ENCODE measurements at places on chromosomes 6 and 20.
A peak's percentile ranks its signal among the peaks of the same experiment; 100 is the strongest.

- DNase-seq: no peak
These were observed 76.5 kb upstream of the TSHZ2 start for GRCh38 chr20:52895701-52896100.

- DNase-seq: no peak
These were observed 24.8 kb downstream of the PRIM2 start for GRCh38 chr6:57342148-57342669.

GRCh38 chr6:142296975-142297604 lies 4.7 kb upstream of the ADGRG6 start:
- no peak for DNase-seq

DNA sequence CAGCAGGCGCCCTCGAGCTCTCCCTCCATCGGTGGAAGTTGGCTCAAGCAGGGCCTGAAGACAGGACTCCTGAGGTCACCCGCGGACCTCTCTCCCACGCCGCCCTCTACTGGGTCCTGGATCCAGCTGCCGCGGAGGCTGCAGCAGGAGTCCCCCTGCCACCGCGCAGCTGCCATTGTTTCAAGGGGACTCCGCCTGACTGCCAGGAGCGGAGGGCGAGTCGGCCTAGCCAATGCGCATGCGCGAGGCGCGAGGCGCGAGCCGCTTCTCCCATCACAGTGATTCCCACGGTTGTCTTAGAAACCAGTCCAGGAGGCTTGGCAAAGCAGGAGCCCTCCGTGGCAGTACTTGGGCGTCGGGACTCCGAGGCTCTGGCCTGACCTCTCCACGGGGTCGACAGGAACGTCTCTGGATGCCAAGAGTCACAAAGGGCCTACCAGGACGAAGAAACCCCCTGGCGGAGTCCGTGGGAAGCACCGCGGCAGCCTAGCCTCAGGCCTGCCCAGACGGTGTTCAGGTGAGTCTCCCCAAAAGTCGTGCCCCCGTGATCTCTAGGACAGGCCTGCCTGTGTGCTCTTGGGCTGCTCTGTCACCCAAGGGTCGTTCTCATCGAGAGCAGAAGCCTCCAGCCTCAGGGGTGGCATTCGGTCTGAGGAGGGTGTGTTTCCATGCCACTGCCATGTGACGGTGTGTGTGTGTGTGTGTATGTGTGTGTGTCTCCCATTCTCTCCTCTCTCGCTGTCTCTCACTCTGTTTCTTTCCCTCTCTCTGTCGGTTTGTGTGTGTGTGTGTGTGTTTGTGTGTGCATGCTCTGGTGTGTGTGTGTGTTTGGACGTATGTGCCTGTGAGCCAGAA lies 290.6 kb upstream of the ZNF337 start:
- peak; percentile 29 for DNase-seq

GRCh38 chr6:168100803-168101589 lies 22.0 kb upstream of the FRMD1 start:
- DNase-seq: no peak

GRCh38 chr6:43891072-43891870 lies 121.3 kb downstream of the VEGFA start:
- DNase-seq: peak; percentile 31

- DNase-seq: no peak
These were observed 15.6 kb downstream of the GABRR2 start for GRCh38 chr6:89299466-89299850.

DNA sequence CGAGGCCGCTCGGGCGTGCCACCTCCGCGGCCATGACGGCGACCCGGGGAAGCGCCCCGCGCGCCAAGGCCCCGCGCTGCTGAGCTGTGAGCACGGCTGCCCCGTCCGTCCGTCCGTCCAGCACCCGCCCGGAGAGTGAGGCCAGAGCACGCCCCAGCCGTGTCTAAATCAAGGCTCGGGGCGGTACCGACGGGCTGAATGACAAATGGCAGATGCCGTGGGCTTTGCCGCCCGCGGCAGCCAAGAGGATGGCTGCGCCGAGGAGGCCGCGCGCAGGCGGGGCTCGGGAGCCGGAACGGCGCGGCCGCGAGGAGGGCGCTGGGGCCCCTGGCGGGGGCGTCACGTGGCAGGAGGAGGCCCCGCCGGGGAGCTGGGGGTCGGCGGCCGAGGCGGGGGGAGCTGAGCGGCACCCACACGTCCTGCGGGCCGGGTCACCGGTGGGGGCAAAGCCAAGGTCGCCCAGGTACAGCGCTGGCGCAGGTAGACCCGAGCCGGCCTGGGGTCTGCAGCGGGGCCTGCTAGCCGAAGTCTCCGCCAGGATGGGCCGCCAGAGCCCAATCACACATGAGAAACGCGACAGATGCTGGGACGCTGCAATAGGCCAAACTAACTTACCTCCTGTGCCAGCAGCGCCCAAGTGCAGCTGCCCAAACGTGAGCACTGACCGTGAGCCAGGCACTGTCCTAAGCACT lies at the start of gene PLAGL1:
Gene PLAGL1 (minus strand): TSS at position 140 of the 692 bp plus-strand sequence. CDS start 60,123 bp downstream, outside the sequence.
- peak; percentile 23 for DNase-seq

DNA sequence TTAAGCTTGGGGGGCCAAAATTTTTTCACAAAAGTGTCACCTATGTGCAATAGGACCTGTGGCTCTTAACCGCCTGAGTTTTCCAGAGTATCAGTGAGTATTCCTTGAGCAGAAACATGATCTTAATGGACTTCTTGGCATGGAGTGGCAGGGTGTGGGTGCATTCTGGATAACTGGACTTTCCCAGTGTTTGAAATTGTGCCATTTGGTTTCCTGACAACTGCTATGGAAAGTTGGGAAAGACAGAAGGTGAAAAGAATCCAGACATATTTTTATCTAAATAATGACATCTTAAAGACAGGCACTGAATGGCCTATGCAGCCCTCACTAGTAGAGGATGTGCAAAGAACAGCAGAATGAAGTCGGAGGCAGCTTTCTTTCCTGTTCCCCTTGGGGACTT lies 34.3 kb upstream of the ADTRP start:
- no peak for DNase-seq

- no peak for DNase-seq
These were observed 44.2 kb upstream of the ZMYND8 start for GRCh38 chr20:47400685-47401084.

GRCh38 chr6:114833211-114833610 lies 490.4 kb upstream of the HS3ST5 start:
- no peak for DNase-seq

DNA sequence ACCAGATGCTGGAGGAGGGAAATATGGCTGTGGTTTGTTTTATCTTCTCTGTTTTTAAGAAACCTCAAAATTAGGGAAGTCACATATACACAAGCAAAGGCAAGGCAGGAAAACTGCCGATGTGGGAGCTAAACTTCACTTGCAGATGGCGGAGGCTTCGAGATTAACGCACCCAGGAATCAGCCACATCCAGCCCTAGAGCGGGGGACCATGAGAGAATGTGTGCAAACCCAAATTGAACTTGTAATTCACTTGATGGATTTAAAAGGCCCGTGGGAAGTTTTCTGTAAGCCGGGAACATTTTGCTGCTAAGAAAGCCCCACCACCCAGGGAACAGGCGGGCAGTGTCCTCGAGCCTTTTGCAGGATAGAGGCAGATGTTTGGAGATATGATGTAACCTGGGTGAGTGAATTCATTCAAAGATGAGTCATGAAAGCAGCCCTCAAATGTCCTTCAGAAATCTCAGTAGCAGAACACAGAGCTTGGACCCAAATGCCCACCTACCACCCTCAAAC lies 39.9 kb downstream of the PREX1 start:
- DNase-seq: no peak

GRCh38 chr6:54248319-54248718 lies 59.9 kb upstream of the TINAG start:
- DNase-seq: no peak

- peak; percentile 44 for DNase-seq
These were observed 88.4 kb downstream of the MYB start for GRCh38 chr6:135269481-135269891.

- no peak for DNase-seq
These were observed 10.4 kb downstream of the KIF6 start for GRCh38 chr6:39714802-39715201.

GRCh38 chr6:166613027-166613426 lies 14.0 kb downstream of the RPS6KA2 start:
- DNase-seq: no peak

DNA sequence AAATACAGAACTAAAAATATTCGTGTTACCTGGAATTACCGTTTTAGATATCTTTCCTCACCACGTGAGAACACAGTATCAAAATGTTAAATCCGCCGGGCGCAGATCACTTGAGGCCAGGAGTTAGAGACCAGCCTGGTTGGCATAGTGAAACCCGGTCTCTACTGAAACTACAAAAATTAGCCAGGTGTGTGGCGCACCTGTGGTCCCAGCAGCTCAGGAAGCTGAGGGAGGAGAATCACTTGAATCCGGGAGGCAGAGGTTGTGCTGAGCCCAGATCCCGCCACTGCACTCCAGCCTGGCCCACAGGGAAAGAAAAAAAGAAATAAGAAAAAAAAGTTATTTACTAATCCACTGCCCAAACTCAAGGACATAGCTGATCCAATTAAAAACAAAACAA lies 4.8 kb upstream of the DDX43 start:
- DNase-seq: no peak

DNA sequence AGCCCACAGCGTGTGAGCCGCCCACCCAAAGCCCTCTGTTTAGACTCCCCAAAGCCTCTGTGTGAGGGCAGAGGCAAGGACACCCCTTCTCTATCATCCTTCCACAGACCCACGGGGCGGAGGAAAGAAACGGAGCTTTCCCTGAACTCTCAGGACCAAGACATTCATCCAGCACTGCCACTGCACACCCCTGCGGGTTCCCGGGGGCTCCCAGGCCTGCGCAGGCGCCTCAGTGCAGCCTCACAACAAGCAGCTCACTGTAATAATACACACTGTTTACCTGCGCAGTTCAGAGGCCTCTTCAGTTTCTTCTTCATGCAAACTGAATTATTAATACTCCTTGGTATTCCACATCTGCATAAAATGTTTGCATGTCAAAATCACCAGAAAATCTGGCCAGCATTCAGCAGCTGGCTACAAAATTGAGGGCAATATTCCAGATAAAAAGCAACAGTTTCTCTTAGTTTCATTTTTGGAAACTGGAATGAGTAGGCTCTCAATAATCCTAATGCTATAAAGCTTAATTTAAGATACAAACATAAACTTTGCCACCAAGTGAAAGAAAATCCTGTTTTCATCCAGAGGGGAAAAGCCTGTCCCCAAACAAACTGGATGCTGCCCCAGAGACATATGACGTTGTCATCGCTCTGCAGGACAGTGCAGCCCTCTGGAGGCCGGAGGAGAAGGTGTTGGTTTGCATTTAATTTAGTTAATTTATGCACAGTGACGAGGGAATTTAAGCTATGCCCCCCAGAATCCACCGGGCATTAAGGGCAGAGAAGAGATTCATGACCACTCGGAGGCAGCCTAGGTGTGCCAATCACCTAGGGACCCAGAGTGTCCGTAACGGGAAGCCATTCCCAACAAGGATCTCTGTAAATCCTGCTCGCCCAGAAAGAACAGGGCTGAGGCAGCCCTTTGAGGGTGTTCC lies 45.3 kb downstream of the NINL start:
- peak; percentile 3 for DNase-seq

DNA sequence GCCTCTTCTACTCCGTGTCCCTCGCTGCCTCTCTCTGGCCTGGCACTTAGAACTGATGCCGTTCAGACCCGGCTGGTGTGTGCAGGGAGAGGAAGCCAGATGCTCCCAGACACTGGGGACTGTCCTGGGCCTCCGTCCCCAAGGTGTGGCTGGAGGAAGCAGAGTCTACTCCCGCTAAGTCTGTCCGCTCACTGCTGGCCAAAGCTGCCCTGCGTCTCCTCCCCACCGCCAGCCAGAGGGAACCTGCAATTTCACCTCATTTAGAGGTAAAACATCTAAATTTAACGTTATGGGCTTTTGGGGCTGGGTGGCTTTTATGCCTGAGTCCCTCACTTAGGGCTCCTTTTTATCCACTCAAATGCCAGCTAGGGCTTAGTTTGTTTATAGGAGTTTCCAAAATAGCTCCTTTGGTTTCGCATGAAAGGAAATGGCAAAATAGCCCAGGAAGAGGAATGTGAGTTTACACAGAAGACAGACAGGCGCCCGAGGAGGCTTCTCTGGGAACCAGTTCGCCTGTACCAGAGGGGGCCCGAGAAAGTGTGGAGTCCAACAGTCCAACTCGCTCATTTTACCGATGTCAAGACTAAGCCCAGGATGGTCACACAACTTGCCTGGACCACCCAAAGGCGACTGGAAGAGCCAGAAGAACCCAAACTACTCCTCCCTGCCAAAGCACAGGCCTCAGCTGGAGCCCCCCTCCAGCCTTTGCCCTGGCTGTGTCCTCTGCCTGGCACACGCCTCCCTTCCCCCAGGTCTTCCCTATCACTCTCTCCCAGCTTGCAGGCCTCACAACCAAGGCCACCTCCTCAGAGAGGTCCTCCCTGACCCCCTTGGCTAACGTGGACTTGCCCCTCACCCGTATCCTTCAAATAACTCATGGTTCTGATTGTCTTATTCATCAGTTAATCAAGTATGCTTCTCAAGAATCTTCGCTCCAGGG lies 54.5 kb downstream of the RIPOR3 start:
- DNase-seq: no peak

DNA sequence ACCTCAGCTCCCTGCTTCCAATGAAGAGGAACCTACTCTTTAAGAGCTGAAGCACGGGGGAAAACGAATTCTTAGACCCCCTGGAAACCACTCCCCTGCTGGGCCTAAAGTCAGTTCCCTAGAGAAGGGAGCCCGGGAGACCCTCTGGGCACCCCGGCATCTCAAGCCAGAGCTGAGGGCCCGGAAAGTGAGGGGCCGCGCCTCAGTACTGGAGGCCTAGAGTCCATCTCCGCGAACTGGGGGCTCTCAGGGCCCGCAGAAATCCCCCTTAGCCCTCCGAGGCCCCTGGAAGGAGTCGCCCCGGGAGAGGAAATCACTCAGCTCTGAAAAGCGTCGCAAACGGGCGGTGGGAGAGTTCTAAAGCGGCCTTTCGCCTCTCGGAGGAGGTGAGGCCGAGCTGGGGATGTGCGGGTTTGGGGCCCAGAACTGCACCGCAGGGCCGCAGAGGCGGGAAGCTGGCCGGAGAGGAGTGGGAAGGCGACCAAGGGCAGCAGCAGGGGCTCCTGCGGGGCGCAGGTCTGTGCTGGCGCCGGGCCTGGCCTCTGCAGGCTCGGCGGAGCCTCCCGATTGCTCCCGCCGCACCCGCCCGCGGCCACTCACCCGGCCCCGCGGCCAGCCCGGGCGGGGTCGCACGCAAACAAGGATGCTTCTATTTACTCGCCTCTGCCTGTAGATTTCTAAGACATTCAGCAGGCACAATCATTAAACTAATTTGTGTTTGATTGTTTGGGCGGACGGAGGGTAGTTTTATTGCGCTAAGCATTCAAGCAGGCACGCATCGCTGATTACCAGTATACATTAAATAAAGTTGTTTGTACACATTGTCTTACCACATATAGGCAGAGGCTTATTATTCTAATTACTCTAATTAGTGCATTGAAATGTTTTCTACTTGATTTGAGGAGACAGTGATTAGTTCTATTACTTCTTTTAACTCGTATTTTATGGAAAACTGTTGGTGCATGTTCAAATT lies 9.2 kb downstream of the POU3F2 start:
- DNase-seq: peak; percentile 71

DNA sequence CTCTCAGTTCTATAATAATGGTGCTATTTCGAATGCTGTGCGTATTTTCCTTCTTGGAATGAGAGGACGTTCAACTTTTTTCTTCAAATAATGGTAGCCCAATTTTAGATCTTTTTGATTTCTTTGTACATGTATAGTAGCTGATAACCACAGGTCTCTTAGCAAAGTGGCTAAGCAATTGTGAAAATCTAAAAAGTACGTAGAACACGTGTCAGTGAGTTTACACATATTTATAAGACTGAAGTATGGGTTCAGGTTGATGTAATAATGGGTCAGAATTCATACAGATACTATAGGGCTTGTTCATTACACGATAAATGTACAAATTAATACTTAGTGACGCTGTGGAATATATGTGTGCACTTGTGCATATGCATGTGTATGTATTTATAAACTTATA lies 1.3 kb downstream of the SMIM13 start:
- DNase-seq: no peak

Data from COR-L47 (cell line).